ENCODE measurements at places on chromosomes 6 and 20.

- no peak for DNase-seq
Observed at GRCh38 chr20:12047838-12048432, 130.2 kb downstream of the BTBD3 start.

GRCh38 chr6:9982215-9982614, 432.7 kb downstream of the TFAP2A start:
- no peak for DNase-seq

DNA sequence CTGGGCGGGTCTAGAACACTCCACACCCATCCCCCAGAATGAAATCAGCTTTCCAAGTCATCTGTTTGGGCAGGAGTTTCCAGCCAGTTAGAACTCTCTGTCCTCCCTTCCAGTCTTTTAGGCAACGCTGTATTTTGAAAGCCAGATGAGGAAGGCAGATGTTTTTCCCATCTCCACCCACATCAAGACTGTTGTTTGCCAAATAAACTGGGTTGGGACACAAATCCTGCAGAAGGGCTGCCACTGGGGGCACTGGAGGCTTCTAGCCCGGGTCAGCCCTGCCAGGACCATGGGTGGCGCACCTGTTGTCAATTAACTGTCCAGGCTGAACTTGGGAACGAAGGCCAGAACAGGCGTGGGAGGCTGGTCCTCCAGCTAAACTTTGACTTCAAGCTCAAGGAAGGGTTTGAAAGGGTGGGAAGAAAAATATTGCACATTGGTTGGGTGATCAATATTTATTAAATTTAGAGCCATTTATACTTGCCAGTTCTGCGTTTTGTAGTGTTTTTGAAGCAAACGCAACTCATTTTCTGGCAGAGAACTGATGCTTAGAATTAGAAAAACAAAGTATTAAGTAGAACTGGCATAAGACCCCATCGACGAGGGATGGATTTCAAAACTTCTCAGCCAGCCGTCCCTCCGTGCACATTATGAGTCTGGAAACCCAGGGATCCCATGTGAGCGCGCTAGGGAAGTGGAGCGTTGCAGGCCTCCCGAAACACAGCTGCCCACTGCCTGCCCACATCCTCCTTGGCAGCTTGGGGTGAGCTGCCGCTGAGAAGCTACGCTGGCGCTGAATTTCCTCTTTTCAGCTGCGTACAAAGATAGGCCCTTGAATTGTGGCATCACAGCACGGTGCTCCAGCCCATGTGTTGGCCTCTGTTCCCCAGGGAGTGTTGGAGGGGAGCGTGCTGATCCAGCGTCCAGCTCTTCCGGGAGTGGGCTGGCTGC, 297.4 kb downstream of the QKI start:
- DNase-seq, result no peak

DNA sequence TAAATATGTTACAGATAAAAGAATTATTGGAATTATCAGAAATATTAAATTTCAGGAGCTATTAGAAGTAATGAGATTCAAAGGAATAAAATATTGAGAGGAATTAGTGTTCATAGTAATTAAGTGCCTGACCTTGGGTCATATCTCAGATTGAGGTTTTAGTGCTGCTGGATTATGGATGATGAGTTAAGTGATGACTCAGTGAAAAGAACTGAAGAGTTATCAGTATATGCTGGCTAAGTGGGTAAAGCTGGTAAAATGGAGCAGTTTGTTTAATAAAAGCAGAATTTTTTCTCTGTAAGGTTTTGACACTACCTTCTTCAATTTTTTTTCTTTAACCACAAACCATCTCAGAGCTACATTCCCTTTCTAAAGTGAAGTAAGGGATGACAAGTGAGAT, 206.7 kb downstream of the MANEA start:
- DNase-seq, result no peak

- no peak for DNase-seq
Observed at GRCh38 chr20:2659547-2659946, 4.5 kb downstream of the IDH3B start.

GRCh38 chr6:155264693-155265320, 994 bp downstream of the CLDN20 start:
- DNase-seq, result no peak

- no peak for DNase-seq
Observed at GRCh38 chr6:24658573-24659560, 7.8 kb downstream of the TDP2 start.

GRCh38 chr6:107626645-107627044, 136.7 kb downstream of the SOBP start:
- no peak for DNase-seq

DNA sequence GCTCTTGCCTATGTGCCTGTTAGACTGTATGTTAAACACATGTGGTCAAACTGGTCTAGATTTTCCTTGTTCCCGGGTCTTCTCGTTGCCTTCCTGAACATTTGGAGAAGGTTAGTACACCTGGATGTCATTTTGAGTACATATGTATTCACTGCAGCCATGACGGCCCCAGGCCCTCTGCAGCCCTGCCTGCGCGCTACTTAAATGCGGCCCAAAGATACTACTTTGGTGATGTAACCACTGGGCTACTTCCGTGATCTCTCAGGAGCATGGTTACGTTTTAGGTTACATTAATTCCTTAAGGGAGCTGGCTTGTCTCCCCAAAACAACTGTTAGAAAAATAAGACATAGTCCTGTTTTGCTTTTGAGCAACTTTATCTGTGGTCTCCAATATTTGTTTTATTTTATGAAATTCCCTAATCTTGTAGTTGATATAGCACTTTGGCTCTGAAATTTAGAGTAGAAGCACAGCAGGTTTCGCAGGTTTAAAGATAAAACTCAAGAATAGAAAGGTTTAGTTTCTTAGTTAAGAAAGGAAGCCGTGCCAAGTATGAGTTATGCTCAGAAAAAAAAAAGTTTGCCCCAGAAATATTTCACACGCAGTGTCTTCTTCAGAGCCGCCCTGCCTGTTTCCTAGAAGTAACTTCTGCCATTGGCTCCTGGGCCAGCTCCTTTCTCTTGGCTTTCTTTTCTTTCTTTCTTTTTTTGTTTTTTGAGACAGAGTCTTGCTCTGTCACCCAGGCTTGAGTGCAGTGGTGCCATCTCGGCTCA, 38.1 kb downstream of the TIAM2 start:
- no peak for DNase-seq

DNA sequence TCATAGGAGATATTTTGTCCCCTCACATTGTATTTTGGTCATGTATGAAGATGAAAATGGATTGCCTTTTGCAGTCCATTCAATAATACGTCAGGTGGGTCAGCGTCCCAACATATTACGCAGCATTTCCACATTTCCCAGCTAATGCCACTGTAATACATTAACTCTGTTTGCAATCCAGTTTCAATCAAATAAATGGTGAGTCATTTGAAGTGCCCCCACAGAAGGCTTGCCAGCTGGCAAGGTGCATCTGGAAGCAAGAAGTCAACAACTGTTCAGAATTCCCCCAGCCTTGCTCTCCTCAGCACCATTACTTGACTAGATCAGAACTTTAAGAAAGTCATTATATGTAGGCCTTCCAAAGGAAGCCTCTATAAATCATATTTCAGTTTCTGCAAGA, 50.4 kb downstream of the PHACTR1 start:
- no peak for DNase-seq

DNA sequence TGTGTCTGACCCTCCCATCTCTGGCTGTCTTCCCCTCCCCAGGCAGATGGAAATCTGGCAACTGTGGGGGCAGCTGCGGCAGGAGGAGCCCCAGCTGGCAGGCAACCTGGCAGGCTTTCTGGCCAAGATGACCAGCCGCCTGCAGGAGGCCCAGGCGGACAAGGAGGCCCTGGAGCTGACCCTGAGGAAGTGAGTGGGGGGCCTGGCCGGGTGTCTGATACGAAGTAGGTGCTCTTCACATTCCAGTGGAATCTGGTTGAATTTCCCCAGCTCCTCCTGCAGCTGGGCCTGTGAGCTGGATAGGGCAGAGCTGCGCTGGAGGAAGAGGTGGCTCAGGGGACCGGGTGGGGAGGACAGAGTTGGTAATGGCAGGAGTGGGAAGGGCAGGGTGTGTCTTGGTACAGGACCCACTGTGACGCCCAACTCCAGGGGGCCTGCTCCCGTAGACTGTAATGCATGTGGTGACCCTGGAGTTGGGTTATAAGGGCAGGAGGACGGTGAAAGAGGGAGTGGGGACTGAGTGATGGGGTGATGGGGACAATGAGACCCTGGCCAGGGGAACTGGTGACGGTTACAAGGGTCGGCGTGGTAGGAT, 19.7 kb downstream of the RAB44 start:
- DNase-seq, result no peak

- DNase-seq, result no peak
Observed at GRCh38 chr20:3323398-3323797, 84.1 kb downstream of the DNAAF9 start.

DNA sequence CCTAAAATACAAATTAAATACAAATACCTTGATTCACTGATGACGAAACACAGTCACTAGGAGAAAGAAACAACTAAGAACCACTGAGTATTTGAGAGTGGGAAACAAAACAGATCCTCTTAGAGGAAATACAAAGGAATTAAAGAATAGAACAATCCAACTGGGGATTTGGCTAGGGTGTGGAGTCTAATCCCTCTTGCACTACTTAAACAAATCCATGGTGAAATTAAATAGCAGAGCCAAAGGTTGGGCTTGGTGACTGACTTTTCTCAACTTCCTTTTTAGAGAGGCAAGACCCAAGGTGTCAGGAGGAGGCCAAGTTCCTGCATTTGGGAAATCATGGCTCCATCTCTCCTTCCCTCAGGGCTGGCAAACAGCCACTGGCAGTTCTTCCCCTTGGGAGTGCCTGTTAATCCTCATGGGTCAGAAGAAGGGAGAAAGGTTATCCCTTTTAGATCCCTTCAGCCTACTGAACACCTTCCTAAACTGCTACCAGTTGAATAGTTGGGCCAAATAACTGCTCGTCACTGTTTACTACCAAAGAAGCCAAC, 101.2 kb upstream of the TRAF3IP2 start:
- no peak for DNase-seq

GRCh38 chr6:52116605-52116948, 29.2 kb upstream of the PKHD1 start:
- no peak for DNase-seq

DNA sequence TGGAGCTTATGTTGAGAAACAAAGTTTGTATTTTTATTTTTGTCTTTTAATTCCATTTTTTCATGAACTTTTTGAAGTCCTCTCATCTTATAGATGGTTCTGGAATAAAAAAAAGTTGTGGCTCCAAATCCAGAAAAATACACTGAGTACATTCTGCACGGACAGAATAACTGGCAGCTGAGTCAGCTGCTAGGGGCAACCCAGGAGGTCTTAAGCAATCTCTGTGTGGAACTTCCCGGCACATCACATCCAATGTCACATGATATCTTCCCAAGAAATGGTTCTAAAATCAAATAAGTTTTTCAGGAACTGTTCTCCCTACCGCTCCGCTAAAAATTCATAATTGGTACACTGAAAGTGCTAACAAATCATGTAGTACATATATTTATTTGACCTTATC, 29.8 kb downstream of the SLC13A3 start:
- no peak for DNase-seq

GRCh38 chr20:15060265-15061060, 723.1 kb upstream of the FLRT3 start:
- DNase-seq, result no peak

GRCh38 chr20:952196-952795, 36.2 kb upstream of the ANGPT4 start:
- no peak for DNase-seq
